PC-9 (cell line): ENCODE measurements at places on chromosomes 5 and 9.

GRCh38 chr9:125446561-125447094 lies 185.0 kb downstream of the GAPVD1 start:
- no peak for DNase-seq

- no peak for DNase-seq
Observed at GRCh38 chr5:72252574-72253155, 67.4 kb downstream of the MRPS27 start.

DNA sequence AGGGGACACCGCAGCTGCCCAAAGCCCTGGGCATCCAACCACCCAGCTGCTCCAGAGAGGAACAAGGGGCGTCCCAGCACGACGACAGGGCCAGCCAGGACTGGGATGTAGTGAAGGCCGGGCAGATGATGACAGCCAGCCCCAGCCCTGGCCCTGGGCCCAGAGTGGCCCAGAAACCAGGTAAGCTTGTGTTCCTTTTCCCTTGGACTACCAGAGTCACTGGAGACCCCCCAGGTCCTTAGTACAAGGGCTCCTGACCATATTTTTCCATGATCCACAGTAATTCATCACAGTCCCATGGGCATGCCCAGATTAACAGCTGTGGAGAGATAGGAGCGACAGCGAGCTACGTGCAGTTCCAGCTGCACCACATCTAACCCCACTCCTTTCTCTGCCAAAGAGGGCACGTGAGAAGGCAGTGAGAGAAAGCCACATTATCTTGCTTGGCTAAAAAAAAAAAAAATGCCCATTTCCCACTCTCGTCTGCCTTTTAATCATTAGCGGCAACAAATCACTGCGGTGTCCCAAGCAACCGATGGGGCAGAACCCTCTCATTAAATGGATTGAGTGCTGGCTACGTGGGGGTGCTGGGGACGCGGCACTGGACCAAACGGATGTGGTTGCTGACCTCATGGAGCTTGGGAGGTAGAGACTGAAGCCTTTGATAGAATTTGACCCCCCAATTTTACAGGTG lies 21.7 kb upstream of the SYNPO start:
- no peak for DNase-seq

GRCh38 chr5:32419791-32420190 lies 24.7 kb downstream of the ZFR start:
- no peak for DNase-seq

DNA sequence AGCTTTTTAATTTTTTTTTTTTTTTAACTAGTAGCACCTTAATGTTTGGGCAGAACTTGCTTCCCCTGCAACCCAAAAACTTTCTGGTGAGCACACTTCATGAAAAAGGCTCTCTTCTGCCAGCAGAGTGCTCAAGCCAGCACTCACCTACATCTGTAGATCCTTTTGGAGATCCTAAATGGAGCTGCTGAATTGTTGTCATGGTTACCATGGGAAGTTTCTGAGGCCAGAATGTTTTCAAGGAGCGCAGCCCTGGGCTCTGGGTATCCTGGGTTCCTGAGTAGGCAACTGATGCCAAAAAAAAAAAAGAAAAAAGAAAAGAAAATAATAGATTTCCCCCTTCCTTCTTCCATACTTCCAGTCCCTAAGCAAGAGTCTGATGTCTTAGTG lies 3.1 kb upstream of the CPEB4 start:
- DNase-seq: no peak

- peak; percentile 52 for DNase-seq
Observed at GRCh38 chr5:170267431-170268152, 30.0 kb downstream of the LCP2 start.

DNA sequence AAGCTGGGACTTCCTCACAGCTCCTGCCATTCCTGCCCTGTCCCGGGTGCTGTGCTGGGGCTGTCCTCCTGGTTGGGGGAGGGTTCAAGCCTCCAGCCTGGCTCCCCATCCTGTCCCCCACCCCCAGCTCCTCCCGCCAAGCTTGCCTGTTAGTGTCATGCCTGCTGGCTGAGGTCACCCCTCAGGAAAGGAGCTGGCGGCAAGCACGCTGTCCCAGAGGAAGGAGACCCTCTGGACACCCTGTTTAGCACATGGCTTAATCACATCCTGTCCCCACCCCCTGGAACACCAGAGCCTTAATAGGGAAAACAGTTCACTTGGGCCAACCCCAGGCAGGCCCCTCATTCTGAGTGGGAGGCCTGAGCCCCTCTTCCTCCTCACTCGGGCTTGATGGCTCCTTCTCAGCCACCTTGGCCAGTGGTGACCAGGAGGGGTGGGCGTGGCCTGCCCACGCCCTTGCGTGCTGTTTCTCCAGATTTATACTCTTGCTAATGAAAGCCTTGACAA lies 9.2 kb upstream of the PHYHD1 start:
- DNase-seq: peak; percentile 81

- DNase-seq: no peak
Observed at GRCh38 chr9:34114436-34114835, 12.1 kb downstream of the DCAF12 start.

GRCh38 chr9:2560180-2560579 lies 61.4 kb upstream of the VLDLR start:
- DNase-seq: no peak

- DNase-seq: no peak
Observed at GRCh38 chr5:39598661-39599248, 174.0 kb upstream of the DAB2 start.

DNA sequence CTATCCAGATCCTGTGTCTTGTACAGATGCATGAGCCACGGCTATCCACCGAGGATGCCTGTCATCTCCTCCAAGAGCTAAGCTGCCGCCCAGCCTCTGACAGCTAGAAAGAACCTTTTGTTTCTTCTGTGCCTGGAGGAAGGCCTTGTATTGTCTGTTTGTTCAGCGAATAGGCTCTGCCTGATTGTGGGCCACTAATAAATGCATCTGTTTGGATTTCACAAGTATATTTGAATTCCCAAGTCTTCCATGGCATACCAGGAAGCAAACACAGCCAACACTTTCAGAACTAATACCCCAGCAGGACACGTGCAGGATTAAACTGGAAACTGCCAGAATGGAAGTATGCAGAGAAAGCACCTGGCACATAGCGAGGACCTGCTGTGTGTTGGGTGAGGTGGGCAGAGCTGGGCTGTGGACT lies 92.7 kb upstream of the NEURL1B start:
- DNase-seq: no peak

GRCh38 chr5:94057655-94058054 lies 316.3 kb upstream of the POU5F2 start:
- no peak for DNase-seq

DNA sequence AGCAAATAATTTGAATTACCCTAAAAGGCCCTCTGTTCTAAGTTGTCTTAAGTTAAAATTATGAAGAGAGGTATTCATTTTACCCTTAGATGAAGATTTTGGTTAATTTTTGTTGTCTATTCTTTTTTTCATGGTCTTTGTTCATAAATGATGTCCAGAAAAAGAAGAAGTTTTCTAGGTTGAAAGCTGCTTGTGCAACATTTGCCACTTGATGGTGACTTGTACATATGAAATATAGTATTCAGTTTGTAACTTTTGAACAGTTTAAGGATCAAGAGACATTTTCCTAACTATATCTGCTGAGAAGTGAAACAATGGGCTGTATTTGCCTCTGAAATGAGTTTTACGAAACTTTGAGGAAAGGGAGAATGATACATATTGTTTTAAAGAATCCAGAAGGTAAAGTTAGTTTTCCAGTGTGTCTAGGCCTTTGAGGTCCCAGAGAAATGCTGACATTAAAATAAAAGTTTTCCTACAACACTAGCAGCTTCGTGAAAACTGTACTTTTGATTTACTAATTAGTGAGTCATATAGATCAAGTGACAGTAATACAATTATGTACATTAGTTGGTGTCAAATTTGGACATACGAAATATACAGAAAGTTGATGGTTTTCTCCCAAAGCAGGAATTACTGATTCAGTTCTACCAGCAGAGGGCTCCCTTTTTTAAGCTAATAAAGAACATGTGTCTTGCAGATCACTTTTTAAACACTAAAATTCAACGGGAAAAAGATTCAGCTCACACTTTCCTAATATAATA lies 70.5 kb downstream of the PIK3R1 start:
- no peak for DNase-seq

- DNase-seq: no peak
Observed at GRCh38 chr5:179127136-179128040, 67.2 kb downstream of the ZNF354C start.

GRCh38 chr5:40680741-40681362 lies 1.1 kb downstream of the PTGER4 start:
- DNase-seq: no peak

- no peak for DNase-seq
Observed at GRCh38 chr5:83368835-83369234, 102.7 kb upstream of the VCAN start.
